Fibroblast of mammary gland (primary cell): ENCODE measurements at places on chromosomes 1 and 21.
A peak's percentile ranks its signal among the peaks of the same experiment; 100 is the strongest.

DNA sequence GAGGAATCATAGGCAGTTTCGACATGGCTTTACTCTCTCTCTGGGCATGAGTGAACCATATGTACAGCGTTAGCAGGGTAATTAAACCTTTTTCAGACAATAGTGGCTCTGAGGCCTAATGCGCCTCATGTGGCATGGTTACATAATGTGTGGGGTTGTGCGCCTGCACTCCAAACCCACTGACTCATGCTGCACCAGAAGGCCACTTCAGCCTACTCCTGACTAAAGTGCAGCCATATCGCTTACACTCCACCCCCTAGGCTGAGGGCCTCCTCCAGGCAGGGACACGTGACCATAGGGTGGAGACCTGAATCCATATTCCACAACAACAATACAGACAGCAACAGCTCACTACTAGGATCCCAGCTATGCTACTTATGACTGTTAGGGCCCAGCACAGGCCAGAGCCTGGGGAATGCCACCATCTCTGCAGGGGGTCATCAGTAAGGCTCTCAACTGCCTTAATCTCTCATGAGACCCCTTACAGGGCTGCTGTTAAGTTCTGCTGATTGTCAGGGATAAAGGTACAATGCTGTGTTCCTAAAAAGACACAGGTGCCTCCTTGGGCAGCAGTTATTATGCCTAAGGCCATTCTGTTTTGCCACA, 13.4 kb upstream of the ODF2L start:
- DNase-seq, result peak; percentile 31

DNA sequence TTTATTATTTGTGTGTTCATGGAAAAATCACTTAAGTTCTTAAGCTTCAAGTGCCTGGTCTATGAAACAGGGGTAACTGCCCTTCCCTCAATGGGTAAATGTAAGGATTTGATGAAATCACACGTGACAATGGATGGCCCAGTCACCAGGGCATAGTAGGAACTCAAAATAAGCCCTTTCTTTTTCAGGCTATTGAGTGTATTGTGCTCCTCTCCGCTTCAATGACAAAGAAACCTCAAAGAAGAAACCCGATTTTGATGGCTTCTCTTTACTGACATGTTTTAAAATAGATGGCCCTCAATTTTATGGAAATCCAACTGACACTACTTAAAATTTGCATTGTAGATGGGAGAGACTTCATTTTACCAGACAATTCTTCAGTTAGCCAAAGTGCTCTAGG, 543.5 kb downstream of the OMA1 start:
- no peak for DNase-seq

DNA sequence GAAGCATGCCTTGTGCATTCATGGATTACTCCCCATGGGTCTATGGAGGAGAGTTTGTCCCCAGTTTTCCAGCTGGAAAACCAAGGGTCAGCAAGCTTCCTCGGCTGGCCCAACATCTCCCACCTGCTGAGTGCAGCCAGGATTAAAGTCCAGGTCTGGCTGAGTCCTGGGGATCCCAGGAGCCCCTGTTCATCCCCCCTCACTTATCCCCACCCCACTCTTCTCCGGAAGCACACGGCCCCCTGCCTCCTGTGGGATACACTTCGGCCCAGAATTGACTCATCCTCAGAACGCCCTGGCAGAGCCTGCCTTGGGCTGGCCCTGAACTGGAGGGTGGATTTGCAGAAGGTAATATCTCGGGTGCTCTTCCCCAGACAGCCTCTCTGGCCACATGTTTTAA, 276.1 kb downstream of the NPHP4 start:
- no peak for DNase-seq

DNA sequence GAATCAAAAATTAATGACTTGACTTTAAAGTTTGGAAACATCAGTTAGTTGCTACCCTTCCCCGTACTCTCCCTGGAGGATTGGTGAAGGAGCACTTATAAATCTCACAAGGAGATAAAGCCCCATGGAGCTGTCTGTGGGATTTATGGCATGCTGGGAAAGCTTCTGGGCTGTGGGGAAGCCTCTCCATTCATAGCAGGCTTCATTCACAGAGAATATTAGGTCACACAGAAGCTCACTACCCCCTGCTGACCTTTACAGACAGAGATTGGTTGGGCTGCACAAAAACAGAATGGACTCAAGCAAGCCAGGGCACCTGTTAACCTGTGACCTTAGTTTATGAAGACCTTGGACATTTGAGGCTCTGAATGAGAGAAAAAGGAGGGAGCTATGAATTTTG, 32.1 kb downstream of the RGL1 start:
- DNase-seq, result no peak

GRCh38 chr1:198798923-198799386, 160.1 kb downstream of the PTPRC start:
- no peak for DNase-seq

GRCh38 chr1:111174070-111174469, 26.4 kb downstream of the DENND2D start:
- no peak for DNase-seq

GRCh38 chr1:22670352-22670975, 17.4 kb downstream of the C1QB start:
- DNase-seq, result no peak
